CMK (cell line): ENCODE measurements at places on chromosomes 3 and 15.

- DNase-seq = no peak
Observed at GRCh38 chr3:31531452-31531991, 1.2 kb upstream of the STT3B start.

- DNase-seq = no peak
Observed at GRCh38 chr15:26639966-26640365, 132.9 kb downstream of the GABRB3 start.

DNA sequence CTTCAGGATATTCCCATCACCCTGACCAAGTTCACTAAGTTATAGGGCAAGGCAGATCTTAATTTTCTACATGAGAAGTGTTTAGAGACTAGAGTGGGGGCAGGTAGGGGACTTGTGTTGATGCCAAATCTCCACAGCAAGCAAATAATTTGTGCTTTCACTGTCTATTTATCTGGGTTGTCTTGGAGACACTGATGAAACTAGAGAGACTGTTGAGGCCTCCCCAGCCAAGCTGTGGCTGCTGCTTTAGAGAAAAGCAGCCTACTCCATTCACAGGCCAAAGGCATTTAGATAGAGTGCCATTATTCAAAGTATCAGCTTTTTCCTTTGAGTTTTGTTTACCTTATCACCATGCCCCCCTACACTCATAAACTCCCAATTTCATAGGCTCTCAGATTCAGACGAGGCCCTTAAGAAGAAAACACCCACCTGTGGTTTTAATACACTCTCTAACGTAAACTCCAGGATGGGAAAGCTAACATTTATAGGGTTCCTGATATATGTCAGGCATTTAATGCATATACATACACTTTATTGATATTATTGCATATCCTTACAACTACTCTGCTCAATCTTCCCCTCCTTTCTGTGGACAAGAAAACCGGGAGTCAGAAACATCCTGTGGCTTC, 130.4 kb upstream of the FOXB1 start:
- DNase-seq = no peak

GRCh38 chr3:85476891-85477495, 518.2 kb downstream of the CADM2 start:
- no peak for DNase-seq

GRCh38 chr3:84292128-84292527, 666.7 kb upstream of the CADM2 start:
- DNase-seq = no peak

DNA sequence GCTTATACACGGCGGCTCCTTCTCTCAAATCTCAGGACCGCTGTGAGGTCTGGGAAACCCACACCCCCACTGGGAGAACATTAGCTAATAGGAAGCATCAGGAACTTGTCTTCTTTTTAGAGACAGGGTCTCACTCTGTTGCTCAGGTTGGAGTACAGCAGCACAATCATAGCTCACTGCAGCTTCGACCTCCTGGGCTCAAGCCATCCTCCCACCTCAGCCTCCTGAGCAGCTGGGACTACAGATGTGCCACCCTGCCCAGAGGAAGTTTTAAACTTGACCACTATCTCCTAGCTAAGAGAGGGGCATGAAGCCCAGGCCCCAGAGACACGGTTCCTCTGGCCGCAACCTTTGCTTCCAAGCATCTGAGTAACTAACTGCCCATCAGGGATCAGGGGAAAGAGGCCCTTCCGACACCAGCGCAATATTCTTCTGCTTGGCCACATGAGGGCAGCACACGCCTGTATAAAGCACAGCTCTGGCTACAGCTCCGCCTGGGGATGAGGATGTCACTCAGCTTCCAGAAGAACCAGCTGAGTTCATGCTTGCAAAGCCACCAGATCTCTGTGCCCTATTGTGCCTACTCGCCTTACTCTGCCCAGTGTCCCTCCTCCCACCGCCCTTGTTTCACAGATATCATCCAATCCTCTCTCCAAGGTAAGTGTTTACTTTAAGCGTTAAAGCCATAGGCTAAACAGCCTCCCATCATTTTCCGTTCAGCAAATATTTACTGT, 57.6 kb upstream of the SLC6A11 start:
- peak; percentile 42 for DNase-seq

- no peak for DNase-seq
Observed at GRCh38 chr3:152446495-152446894, 177.8 kb downstream of the MBNL1 start.

GRCh38 chr15:80957976-80958375, 31.6 kb downstream of the MESD start:
- no peak for DNase-seq

- DNase-seq = no peak
Observed at GRCh38 chr3:177752831-177753230, 555.5 kb upstream of the TBL1XR1 start.

DNA sequence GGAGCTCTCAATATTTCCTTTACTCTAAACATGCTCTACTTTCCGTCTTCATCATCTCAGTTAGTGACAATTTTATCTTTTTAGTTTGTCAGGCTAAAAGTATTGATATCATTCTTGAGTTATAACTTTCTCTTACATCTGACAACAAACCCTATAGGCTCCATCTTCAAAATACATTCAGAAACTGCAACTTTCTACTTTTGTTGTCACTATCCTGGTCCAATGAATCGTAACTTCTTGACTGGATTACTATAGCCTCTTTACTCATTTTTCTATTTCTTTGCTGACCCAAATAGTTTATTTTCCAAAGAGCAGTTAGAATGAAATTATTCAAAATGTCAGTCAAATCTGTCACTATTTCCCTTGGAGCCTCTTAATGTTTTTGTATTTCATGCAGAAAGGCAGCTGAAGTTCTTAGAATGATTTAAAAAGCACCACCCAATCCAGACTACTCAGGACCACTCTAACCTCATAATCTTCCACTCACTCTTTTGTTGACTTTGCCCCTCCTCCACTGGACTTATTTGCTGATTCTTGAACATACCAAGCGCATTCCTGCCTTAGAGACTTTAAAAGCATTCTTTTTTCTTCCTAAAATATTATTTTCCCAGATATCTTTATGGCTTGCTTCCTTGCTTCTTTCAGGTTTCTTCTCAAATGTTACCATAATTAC, 119.9 kb upstream of the CBLB start:
- no peak for DNase-seq
